HFFc6 (cell line): ENCODE measurements at places on chromosomes 2 and 18.

GRCh38 chr2:128362176-128362888, 43.7 kb upstream of the HS6ST1 start:
- DNase-seq: no peak

DNA sequence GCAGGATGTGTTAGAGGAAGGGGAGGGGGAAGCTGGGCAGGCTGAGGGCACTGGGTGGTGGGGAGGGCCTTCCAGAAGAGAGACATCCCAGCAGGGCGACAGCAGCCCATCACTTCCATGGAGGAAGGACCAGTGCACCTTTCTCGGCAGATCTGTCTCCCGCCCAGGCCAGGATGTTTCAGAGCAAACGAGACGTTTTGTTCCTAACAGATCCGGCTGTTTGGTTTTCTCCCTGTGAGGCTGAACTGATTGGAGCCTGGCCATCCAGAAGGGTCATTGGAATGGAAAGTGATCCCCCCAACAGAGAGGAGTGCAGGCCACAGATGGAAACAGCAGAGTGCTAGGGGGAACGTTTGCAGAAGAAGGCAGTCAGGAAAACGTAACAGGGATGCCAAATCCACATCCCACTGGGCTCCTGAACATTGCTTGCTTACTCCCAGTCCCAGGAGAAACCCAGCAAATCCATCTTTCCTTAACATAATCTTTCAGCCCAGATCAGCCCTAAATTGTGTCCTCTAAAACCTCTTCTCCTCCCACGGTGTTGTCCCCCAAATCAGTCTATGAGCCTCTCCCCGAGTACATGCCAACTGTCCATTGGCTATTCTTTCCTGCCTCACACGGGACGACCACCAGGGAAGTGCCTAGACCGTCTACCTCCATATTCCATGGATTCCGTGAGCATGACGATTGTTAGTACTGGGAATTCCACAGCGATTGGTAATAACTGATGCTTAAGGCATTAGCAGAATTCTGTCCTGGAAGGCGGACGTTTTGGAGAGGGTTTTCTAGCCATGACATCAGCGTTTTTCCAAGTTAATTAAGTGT, 126.8 kb downstream of the SEPTIN10 start:
- DNase-seq: peak; percentile 77

DNA sequence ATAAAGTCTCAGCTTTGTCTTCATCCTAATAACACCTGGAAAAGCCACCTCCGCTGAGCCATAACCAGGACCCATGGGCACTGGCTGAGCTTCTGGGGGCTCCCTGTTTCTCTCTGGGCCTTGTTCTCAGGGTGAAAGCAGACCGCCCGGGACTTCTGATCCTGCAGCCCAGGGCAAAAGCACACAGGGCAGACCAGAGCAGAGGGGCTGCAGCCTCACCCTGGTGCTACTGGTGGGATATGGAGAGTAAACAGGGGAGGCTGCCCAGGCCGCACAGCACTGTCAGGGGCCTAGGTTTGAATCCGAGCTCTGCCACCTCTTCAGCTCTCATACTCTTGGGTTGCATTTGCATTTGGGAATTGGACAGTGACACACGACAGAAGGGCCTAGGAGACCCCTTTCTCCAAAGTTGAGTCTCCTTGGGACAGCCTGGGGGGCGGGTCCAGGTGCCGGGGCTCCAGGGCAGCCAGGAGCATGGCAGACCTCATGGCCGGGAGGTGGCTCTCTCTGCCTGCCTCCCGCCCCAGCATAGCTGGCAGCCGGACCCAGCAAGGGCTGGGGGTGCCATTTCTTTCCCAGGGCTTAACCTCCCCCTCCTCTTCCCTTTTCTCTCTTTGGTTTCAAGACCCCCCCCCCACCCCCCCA, 164.9 kb downstream of the INHBB start:
- no peak for DNase-seq

- DNase-seq: no peak
These were observed 7.2 kb upstream of the SFXN5 start for GRCh38 chr2:73078457-73079411.

- no peak for DNase-seq
These were observed 563.8 kb upstream of the NETO1 start for GRCh38 chr18:73431620-73432019.

GRCh38 chr2:100936972-100937542, 65.0 kb upstream of the RPL31 start:
- DNase-seq: no peak

- peak; percentile 18 for DNase-seq
These were observed 434.4 kb downstream of the TNS1 start for GRCh38 chr2:217568289-217568971.

GRCh38 chr18:31267823-31268481, 50.0 kb upstream of the DSG1 start:
- DNase-seq: no peak

- DNase-seq: no peak
These were observed 7.1 kb downstream of the ASB18 start for GRCh38 chr2:236257136-236257535.

- DNase-seq: no peak
These were observed 65.7 kb upstream of the CHMP1B start for GRCh38 chr18:11785444-11786055.

DNA sequence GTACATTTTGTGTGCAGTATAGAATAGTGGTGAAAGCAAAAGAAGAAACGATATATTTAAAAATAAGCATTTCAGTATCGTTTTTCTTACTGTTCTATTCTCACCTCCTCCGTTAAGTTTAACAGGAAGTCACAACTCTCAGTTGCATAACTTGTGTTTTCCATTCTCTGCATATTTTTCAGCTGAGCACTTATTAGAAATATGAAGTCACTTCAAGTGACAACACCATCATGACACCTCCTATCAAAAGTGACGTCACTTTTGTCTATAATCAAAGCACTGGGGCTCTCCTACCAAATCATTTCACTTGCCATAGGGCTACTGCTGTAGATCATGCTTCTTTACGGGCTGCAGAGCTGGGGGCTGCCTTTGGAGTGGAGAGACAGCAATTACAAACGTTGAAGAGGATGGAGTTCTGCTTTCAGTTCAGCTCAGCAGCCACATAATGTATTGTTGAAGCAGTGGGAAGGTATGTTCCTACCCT, 36.3 kb downstream of the STAT4 start:
- no peak for DNase-seq

DNA sequence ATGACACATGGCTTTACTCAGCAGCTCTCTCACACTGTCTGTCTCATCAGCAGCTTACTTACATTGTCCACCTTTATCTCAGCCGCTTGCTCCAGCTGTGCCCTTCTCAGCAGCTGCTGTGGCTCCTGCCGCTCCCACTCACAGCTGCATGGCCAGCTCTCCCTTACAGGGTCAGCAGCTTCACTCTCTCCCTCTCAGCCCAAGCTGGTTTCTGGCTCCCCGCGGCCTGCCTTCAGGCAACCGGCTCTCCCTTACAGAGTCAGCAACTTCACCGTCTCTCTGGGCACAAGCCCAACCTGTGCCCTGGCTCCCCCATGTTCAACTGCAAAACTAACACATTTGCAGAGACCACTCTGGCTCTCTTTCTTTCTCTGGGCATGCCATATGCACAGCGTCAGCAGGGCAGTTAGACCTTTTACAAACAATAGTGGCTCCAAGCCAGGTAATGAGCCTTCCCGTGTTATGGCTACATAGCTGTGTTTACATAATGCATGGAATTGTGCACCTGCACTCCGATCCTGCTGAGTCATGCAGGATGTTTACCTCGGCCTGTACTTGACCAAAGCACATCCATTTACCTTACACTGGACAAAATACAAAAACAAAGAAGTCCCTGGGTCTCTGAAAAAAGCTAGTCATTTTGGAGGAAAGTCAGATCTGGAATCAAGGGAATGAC, 167.3 kb downstream of the DOK6 start:
- no peak for DNase-seq

- DNase-seq: no peak
These were observed 57.0 kb downstream of the PPP4R1 start for GRCh38 chr18:9557250-9557943.

- DNase-seq: no peak
These were observed 171.5 kb downstream of the MTCL1 start for GRCh38 chr18:8876887-8877286.

DNA sequence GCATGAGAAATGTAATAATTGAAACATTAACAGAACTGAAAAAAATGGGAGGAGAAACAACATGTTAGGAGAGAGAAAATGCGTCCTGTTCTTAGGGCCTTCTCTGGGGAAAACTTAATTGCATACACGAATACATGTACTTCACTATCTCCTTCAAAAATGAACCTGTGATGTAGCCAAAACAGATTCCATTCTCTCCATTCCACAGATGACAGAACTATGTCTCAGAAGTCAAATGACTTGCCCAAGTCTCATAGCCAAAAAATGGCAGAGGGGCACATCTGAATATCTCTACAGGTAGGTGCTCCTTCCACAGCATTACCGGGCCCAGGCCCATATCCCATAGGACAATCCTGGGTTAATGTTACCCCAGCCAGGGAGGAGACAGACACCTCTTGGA, 3.9 kb upstream of the DCTN1 start:
- peak; percentile 31 for DNase-seq

DNA sequence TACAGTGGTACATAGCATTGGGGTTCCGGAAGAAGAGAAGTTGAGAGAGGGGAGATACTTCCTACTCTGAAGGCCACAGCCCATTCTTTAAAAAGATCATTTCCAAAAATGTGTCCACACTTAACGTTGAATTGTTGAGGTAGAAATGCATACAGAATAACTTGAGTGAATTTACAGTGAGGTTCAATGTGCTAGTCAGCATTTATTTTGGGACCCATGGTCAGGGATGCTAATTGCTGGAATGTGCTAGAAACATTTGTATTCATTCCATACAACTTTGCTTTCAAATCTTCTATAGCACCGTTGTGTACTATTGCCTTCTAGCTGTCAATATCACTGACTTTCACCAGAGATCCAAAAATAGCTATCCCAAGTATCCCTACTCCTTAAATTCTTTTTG, 325.9 kb downstream of the SATB2 start:
- DNase-seq: no peak

DNA sequence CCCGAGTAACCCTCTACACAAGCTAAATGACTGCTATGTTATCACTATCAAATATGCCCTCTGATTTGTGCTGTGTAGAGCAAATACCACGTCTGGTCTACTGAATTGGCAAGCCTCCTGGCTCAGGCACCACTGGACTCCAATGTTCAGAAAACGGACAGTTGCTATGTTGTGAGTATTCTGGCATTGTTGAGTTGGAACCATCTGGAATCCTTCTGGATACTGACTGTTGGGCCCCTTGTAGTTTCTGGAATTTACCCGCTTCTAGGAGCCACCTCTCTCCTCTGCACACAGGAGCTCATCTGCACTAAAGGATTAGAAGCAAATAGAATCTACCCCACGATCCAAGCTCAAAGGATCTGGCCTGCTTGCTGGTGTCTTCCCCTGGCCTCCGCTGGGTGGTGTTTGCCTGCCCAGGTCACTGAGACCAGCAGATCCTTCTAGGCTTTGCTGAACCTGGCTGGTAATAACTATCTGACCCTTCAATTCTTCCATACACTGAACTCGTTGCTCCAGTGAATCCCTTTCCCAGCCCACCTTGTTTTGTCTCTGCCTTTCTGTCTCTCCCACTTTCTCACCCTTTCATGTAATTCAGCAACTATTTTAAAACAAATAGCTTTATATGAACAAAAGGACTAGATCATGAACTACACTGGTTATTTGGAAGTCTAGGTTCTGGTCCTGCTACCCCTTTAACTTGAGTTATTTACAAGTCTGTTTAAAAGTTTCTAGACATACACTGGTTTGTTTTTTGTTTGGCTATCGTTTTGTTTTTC, 2.1 kb upstream of the HAAO start:
- peak; percentile 39 for DNase-seq

DNA sequence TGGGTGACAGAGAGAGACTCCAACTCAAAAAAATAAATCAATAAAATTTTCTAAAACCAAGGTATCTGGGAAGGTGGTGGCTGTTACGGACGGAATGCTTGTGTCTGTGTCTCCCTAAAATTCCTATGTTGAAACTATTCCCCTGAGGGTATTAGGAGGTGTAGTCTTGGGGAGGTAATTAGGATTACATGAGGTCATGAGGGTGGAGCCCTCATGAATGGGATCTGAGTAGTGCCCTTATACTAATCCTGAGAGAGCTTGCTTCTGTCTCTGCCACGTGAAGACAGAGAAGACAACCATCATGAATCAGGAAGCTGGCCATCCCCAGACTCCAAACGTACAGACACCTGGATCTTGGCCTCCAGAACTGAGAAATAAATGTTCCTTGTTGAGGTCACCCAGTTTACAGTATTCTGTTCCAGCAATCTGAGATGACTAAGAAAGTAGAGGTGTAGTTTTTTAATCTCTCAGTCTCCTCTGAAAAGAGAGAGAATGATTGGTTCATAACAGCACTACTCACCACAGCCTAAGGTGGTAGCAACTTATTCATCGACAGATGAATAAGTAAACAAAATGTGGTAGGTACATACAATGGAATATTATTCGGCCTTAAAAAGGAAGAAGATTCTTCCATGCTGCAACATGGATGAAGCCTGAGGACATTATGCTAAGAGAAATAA, 38.4 kb downstream of the TGFBRAP1 start:
- no peak for DNase-seq

DNA sequence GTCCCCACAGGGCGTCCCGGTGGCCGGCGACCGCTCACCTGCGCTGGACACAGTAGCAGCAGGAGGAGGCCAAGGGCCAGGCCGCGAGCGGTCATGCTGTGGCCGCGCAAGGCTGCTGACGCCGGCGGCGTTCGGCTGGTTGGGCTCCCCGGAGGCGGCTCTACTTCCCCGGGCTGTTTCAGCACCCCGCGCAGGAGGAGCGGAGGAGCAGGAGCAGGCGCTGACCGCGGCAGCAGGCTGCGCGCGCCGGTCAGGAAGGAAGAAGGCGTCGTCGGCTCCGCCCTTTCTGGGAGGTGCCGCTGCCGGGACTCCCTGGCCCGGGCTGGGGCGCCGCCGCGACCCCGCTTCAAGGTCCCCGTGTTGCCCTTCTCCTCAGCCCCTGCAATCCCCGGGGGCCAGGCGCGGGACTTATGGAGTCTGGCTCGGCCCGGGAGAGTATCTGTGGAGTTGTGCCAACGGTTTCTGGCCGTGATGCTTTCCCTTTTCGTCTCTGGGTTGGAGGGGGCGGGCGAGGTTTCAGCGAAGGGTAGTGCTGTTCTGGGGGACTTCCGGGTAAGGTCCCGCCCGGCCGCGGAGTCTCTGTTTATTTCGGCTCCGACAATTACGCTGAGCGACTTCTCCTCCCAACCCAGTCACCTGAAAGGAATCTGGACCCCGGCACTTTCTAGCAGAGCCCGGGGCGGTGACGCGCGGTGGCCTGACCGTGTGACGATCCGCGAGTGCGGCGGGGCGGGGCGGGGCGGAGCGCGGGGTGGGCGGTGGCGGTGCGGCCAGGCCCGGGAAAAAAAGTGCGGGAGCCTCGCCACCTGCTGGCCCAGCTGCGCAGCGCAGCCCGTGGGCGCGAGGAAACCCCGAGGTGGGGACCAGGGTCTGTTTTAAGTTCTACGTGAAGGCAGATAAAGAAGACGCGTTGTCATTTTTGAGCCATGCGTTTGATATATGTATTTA, at the start of gene NPC1:
NPC1 (minus strand) TSS at position 258 of the 948 bp plus-strand sequence; CDS start at position 95, 163 bp downstream.
- peak; percentile 97 for DNase-seq

- DNase-seq: no peak
These were observed 28.4 kb downstream of the TGIF1 start for GRCh38 chr18:3478262-3478978.

- DNase-seq: no peak
These were observed 1.9 kb downstream of the ORMDL1 start for GRCh38 chr2:189782221-189782671.
